Inflammatory macrophage treated with lipopolysaccharide for 1 hour (primary cell): ENCODE measurements at places on chromosomes 5 and 9.

DNA sequence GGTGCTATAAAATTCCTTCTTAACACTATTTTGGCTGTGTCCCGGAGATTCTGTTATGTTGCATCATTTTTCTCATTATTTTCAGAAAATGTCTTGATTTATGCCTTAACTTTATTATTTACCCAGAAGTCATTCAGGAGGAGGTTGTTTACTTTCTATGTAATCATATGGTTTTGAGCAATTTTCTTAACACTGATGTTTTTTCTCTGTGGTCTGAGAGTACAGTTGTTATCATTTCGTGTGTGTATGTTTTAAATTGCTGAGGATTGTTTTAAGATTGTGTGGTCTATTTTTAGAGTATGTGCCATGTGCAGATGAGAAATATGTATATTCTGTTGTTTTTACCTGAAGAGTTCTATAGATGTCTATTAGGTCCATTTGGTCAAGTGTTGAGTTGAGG lies 498.1 kb upstream of the ZNF608 start:
- DNase-seq, result no peak

GRCh38 chr5:127416906-127417305 lies 100.5 kb upstream of the PRRC1 start:
- no peak for DNase-seq

DNA sequence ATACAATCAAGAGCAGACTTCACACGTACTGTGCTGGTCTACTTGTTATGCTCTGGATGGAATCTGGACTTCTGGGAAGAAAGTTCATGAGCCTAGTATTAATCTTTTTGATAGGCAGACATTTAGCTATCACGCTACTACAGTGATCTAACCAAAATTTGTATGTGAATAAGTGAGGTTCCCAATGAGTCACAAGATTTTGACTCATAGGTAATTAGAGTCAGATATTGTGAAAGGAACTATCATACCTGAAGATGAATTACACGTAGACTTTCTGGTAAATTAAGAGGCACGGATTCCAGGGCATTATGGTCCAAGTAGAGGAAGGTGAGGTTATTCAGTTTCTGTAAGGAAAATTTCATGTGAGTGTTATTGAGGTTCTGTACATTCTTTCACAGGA lies 18.4 kb downstream of the OGN start:
- DNase-seq, result no peak

- peak; percentile 44 for DNase-seq
Observed at GRCh38 chr5:14775857-14776256, 95.7 kb downstream of the ANKH start.

GRCh38 chr9:91276513-91276912 lies 85.2 kb downstream of the AUH start:
- DNase-seq, result no peak

- DNase-seq, result no peak
Observed at GRCh38 chr9:98870782-98871557, 63.5 kb downstream of the GALNT12 start.

GRCh38 chr5:113242481-113243348 lies 192.1 kb downstream of the TSSK1B start:
- DNase-seq, result no peak
